CD8-positive, alpha-beta memory T cell (primary cell): ENCODE measurements at places on chromosomes 16 and 17.
A peak's percentile ranks its signal among the peaks of the same experiment; 100 is the strongest.

DNA sequence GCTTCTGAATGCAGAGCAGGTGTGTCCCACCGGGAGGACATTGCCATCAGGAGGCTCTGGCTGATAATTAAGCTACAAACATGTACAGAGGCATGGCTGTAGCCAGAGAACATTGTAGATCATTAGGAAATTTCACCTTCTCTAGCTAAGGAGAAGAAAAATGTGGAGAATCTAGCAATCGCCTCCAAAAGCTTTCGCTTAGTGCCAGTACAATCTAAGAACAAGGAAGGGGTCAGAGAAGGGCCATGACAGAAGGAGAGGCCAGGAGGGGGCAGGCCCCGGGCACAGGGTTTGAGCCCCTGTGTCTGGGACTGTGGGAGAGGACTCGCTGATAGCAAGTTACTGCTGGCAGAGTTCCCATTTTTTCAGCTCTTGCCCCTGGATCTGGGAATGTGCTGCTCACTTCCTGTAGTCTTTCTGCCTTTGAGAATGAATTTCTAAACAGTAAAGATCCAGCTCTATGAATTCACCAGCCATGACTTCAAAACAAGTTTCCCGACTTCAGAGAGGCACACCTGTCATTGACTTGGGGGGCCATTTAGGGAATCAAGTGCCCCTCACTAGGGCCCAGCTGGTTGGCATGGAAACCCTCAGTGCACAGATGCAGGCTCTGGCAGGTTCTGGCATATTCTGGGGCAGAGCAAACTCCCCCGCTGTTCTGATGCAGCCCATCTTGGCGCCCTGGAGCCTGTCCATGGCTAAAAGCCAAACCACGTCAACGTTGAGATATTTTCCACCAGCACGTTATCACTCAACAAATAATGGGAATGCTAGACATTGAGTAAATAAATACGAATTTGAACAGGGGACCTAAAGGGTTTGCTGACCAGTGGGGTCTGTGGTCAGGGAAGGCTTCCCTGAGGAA lies 59.5 kb upstream of the CACNG4 start:
- no peak overlapping the region for H3K27ac ChIP-seq
- no peaks in the 10 kb centered on the region for H3K36me3 ChIP-seq
- no peaks in the 10 kb centered on the region for H3K27me3 ChIP-seq
- no peak for DNase-seq
- peaks cover 3% of the 10 kb centered on the region for H3K4me1 ChIP-seq

- no peak for DNase-seq
- H3K4me1 ChIP-seq = no peaks in the 10 kb centered on the region
- no peak overlapping the region for H3K27ac ChIP-seq
- no peaks in the 10 kb centered on the region for H3K27me3 ChIP-seq
- no peak overlapping the region for H3K4me3 ChIP-seq
Observed at GRCh38 chr17:64158831-64159590, 29.1 kb upstream of the ERN1 start.

DNA sequence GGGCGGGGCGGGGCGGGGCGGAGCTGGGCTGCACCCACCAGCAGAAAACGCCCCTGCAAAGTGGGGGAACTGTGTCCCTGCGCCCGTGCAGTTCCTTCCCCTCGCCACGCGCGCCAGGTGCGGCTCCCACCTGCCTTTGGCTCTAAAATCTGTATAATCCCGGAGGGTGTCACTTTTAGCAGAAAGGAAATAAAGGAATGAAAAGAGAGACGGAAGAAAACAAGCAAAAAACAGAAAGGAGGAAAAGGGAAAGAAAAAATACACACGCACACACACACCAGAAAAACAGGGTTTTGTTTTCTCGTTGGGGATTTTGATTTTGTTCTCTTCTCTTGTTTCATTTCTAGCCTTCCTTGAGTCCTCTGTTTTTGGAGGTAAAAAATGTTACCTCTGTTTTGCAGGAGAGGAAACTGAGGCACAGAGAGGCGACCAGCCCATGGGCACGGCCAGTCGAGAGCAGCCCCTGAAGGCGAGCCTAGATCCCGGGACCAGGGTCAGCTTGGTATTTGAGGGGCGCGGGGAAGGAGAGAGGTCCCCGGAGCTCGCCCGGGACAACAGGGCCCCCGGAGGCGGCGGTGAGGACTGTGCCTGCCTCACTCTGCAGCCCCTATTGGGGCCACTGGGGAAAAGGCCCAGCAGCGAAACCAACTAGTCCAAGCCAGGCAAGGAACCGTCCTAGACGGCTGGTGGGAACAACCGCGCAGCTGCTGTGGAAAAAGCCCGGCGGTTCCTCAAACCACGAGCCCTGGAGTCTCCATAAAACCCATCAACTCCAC lies 594 bp upstream of the CARHSP1 start:
- peak overlapping the region; percentile 44 for H3K27ac ChIP-seq
- peaks cover 25% of the 10 kb centered on the region for H3K4me1 ChIP-seq
- no peak for DNase-seq
- H3K4me3 ChIP-seq = peak overlapping the region; percentile 53
- H3K36me3 ChIP-seq = no peaks in the 10 kb centered on the region
- no peaks in the 10 kb centered on the region for H3K27me3 ChIP-seq

- H3K36me3 ChIP-seq = peaks cover 54% of the 10 kb centered on the region
- peaks cover 36% of the 10 kb centered on the region for H3K4me1 ChIP-seq
- no peak overlapping the region for H3K4me3 ChIP-seq
- H3K27me3 ChIP-seq = no peaks in the 10 kb centered on the region
- DNase-seq = no peak
Observed at GRCh38 chr16:30069611-30070462, 4.3 kb downstream of the ALDOA start.

- H3K36me3 ChIP-seq = peaks cover 48% of the 10 kb centered on the region
- DNase-seq = no peak
- no peak overlapping the region for H3K27ac ChIP-seq
Observed at GRCh38 chr17:48929812-48930165, 14.9 kb downstream of the SNF8 start.

DNA sequence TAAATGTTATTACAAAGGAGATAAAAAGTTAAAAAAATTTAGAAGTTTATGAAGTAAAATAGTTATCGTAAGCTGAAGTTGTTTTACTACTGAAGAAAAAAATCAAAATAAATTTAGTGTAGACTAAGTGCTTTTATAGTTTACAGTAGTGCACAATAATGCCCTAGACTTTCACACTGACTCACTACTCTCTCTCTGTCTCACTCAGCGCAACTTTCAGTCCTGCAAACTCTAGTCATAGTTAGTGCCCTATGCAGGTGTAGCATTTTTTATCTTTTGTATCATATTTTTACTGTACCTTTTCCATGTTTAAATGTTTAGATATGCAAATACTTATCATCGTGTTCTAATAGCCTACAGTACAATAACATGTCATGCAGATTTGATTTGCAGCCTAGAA lies 17.7 kb upstream of the TOM1L1 start:
- H3K27me3 ChIP-seq = no peaks in the 10 kb centered on the region
- no peak for DNase-seq
- no peaks in the 10 kb centered on the region for H3K4me1 ChIP-seq
- no peak overlapping the region for H3K4me3 ChIP-seq

GRCh38 chr17:62745806-62746205 lies 62.3 kb downstream of the MARCHF10 start:
- H3K4me1 ChIP-seq = no peaks in the 10 kb centered on the region
- H3K27me3 ChIP-seq = peaks cover 3% of the 10 kb centered on the region
- no peak for DNase-seq
- no peak overlapping the region for H3K27ac ChIP-seq

GRCh38 chr17:8724451-8724850 lies 20.2 kb downstream of the CCDC42 start:
- no peak for DNase-seq
- H3K4me3 ChIP-seq = no peak overlapping the region
- no peaks in the 10 kb centered on the region for H3K4me1 ChIP-seq
- H3K27ac ChIP-seq = no peak overlapping the region
- no peaks in the 10 kb centered on the region for H3K36me3 ChIP-seq

- H3K4me3 ChIP-seq = no peak overlapping the region
- no peak overlapping the region for H3K27ac ChIP-seq
- no peaks in the 10 kb centered on the region for H3K4me1 ChIP-seq
- H3K36me3 ChIP-seq = no peaks in the 10 kb centered on the region
Observed at GRCh38 chr17:37779554-37779953, 34.7 kb upstream of the HNF1B start.

- no peak overlapping the region for H3K4me3 ChIP-seq
- no peaks in the 10 kb centered on the region for H3K36me3 ChIP-seq
- DNase-seq = no peak
Observed at GRCh38 chr17:48478224-48479013, 48.4 kb upstream of the SKAP1 start.

DNA sequence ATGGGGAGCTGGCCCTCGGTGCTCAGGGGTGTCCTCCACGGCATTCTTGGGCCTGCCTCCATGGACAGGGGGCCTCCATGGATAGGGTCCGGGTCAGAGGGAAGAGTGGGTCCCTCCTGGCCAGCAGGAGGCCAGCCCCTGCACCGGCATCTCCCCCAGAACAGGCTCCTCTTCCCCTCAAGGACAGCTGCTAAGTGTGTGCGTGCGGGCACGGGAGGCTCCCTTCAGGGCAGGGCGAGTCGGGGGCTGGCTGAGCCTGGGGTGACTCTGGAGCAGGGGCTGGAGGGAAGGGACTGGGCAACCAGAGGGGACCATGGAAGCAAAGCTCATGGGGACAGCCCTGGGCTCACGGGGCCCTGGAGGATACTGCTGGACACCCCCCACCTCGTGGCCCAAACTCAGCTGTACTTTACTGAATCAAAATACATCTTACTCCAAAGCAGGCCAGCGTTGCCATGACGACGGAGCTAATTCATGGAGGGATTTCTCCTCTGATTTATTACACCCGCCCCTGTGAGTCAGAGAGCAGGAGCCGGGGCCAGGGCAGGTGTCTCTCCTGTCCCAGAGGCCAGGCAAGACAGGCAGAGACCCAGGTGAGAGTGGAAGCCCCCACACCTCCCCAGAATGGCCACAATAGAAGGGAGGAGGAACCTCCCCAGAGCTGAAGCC lies 2.1 kb downstream of the CASKIN1 start:
- H3K4me1 ChIP-seq = peaks cover 9% of the 10 kb centered on the region
- peaks cover 33% of the 10 kb centered on the region for H3K27me3 ChIP-seq
- H3K4me3 ChIP-seq = no peak overlapping the region

DNA sequence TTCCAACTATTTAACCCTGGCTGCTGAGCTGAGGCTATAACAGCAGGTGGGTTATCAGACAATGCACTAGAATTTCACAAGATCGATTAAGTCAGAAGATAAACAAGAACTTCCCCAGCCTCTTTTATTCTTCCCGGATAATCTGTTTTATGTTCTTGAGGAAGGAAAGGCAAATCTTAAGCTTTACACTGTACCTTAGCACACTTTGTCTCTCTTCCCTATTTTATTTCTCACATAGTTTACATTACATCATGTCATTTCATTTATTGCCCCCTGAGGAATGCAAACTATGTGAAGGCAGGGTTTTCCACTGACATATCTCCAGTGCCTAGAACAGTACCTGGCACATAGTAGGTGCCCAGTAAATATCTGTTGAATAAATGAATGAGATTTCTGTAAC lies 139.6 kb downstream of the SKAP1 start:
- H3K4me1 ChIP-seq = peaks cover 19% of the 10 kb centered on the region
- H3K27me3 ChIP-seq = no peaks in the 10 kb centered on the region
- DNase-seq = no peak

DNA sequence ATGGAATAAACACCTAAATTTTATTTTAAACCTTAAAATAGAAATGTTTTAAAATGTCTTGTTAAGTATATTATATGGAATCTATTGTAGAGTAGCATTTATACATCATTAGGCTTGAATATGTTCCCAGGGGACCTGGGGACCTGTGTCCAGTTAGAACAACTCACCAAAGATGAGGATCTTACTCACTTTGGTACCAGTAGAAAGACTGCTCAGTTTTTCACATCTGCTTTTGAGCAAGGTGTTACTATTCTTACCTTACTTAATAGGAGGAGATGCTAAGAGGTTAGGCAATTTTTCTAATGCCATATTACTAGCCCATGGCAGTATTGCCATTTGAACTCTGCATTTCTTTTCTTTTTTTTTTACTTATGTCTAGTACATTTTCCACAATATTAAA lies 14.7 kb downstream of the STXBP4 start:
- no peaks in the 10 kb centered on the region for H3K27me3 ChIP-seq
- no peaks in the 10 kb centered on the region for H3K4me1 ChIP-seq
- no peak overlapping the region for H3K4me3 ChIP-seq
- no peaks in the 10 kb centered on the region for H3K36me3 ChIP-seq
- H3K27ac ChIP-seq = no peak overlapping the region
- no peak for DNase-seq

- no peak overlapping the region for H3K4me3 ChIP-seq
- no peak for DNase-seq
- no peak overlapping the region for H3K27ac ChIP-seq
- H3K27me3 ChIP-seq = no peaks in the 10 kb centered on the region
- H3K36me3 ChIP-seq = no peaks in the 10 kb centered on the region
- no peaks in the 10 kb centered on the region for H3K4me1 ChIP-seq
Observed at GRCh38 chr16:58848662-58849002, 114.5 kb upstream of the GOT2 start.
